ENCODE measurements at places on chromosomes 12 and 14. TPM values are rescaled to one million over a fixed set of nuclear protein-coding genes. Genes with fewer than 3 reads are reported as not detected.
A peak's percentile ranks its signal among the peaks of the same experiment; 100 is the strongest.

DNA sequence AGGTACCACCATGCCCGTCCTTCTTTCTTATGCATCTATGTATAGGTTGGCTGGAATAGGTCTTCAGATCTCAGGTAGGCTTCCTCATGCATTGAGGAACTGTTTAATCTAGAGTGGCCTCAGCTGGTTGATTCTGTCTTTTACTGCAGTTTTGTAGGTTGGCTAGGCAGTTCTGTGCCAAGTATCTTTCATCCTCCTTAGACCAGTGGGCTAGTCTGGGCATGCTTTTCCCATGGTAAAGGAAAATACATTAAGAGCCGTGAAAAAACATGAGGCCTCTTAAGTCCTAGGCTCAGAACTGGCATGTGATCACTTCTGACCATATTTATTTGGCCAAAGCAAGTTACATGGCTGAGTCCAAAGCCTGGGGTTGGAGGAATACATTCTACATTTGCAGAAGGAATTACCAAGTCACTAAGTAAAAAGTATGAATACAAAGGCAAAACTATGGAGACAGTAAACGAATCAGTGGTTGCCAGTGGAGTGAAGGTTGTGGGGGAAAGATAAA, 137.3 kb downstream of the WIF1 start:
- DNase-seq = no peak

DNA sequence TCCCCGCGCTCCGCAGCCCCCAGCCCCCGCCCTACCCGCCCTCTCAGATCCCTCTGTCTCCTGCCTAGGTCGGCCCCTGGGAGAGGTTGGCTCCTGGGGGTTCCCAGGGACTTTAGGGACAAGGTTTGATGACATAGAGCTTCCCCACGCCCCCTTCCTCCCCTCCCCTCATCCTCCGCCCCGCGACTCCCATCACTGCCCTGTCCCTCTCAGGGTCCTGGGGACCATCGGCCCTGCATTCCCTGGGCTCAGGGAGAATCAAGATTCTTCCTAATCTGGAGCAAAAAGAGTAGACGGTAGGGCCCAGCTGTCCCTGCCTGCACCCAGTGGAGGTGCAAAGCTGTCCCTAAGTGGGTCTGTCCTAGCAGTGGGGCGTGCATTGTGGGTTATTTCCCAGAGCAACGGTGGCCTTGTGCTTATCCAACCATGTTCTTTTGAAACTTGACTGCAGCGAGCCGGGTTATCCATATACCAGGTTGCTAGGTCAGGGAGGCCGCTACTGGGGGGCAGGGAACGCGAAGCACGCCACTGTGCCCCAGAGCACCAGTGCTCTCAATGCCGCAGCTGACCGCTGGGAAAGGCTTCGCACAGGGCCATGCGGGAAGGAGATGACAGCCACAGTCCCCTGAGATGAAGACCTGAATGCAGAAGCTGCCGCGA, 124.4 kb upstream of the PRMT8 start:
- DNase-seq = no peak

DNA sequence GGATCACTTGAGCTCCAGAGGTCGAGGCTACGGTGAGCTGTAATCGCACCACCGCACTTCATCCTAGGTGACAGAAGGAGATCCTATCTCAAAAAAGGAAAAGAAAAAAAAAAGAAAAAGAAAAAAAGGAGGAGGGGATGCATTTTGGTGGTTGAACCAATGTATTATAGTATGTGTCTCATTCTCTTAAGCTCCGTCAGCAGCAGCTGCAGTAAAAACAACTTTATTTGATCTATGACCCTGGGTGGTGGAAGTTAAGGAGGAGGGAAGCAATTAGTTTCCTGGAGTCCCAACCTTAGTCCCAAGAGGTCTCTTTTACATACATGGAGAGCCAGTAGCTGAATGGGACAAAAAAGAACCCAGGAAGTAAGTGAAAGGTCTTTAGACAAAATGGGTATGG, 26.8 kb upstream of the APOF start:
- no peak for DNase-seq

- no peak for DNase-seq
These were observed 18.8 kb upstream of the SLCO1A2 start for GRCh38 chr12:21353487-21353886.

DNA sequence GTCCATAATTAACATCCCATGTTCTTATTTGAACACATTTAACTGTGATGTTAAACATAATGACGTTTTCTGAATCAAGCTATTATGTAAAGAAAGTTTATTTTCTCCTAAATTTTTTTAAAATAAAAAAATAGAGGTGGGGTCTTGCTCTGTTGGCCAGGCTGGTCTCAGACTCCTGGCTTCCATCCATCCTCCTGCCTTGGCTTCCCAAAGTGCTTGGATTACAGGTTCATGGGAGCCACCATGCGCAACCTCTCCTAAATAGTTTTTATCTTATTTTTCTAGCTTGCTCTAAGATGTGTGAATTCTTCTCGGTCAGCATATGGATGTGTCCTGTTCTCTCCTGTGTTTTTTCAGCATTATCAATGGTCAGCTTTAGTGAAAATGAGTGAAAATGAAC, 3.2 kb downstream of the RAD9B start:
- DNase-seq = no peak

DNA sequence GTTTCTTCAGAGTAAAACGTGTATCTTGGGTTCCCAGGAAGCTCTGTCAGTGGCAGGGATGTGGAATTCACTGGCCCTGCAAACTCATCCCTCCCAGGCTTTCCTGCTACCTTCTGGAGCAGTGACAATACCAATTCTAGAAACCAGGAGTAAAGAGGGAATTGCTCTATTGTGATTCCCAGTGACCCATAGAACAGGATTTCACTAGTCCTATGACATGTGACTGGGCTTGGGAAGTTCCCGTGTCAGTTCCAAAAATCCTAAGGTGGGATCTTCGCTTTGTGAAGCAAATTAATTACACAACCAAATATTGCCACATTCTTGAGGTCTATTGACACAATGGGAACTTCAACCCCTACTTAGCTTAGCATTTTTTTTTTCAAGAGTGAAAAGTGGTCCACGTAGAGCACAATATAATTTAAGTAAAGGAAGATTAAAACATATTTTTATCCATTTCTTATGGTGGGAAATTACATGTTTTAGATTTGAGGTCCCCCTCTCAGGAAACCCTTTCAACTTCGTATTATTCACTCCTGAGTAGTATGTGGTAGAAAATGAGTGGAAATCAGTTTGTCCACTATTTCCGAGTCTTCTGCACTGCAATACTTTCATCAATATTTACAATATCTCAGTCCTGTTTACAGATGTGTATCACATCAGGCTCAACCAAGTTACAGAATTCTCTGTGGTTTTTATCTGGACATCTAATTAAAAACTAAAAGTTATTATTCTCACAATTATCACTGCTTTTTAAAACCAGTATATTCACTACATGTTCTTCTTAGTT, 88.9 kb upstream of the SOX5 start:
- no peak for DNase-seq

ADAMTS20 gene
- total RNA-seq = 0.66 TPM

DNA sequence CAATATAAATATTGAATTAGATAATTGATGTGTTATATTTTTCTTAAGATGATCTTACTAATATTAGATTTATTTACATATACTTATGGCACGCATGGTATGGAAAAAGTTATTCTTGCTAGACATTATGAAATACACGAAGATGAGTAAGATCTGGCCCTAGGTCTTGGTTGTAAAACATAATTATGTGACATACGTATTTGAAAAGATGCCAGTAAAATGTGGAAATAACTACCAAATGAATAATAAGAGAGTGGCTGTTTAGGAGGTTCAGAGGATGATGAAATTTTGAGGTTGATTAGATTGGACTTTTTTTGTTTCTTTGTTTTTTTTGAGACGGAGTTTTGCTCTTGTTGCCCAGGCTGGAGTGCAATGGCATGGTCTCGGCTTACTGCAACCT, 41.3 kb downstream of the FANCM start:
- peak; percentile 65 for DNase-seq

GRCh38 chr14:76502638-76503037, 126.7 kb downstream of the ESRRB start:
- DNase-seq = no peak

DNA sequence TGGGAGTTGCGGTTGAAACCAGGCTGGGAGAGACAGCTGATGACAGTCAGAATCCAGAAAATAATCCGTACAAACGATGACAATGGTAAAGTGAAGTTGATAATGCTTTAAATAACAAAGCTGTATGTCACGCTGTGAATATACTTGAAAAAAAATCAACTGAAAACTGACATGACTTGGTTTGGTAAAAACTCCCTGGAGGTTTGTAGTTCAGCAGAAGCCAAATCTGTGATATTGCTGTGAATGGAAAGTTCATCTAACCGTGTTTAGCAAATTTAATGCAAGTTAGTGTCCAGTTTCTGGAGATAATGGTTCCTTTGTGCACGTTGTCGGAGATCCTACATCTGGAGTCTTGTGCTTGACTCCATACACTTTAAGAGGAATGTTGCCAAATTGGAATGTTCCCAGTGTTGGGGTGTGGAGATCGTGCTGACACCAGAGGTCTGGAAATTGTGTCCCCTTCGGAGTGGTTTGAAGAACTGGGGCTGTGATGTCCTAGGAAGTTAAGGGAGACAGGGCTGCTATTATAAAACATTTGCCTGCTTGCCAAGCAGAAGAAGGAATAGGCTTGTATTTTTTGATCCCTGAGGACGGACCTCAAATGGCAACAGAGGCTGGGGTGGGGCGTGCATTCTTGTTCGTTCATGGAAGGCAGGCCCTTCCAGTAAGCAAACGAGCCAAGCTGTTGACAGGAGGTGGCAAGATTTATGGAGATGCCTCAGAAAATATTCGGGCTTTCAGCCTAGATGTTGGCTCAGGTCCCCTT, 30.6 kb downstream of the PPFIBP1 start:
- DNase-seq = peak; percentile 60

- DNase-seq = no peak
These were observed 6.3 kb upstream of the TMEM179 start for GRCh38 chr14:104610749-104611310.

INSM2 gene
- not detected for total RNA-seq

DNA sequence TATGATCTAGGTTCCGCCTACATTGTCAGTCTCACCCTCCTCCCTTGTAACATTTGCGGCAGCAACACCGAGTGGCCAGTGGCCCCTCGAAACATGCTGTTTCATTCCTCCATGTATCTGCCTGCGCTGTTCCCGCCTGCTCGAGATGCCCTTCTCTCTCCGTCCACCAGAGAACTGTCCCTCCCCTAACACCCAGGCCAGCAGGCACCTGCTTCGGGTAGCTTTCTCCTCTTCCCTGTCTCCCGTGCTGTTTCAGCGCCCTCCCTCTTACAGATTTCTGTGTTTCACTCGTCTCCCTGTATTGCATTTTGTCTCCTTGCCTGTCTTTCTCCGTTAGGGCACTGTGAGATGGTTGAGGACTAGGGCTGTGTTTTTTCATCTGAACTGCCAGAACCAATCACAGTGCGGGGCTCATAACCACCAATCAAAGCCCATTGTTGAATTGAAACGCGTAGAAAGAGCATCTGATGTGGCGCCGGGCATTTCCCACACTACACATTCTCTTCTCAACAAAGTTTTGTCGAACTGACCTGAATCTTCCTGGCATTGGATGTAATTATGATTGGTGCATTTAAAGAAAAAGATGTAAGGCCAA, 40.9 kb upstream of the ELK3 start:
- no peak for DNase-seq

- DNase-seq = no peak
These were observed 195.1 kb downstream of the IPO8 start for GRCh38 chr12:30500532-30500931.

- peak; percentile 30 for DNase-seq
These were observed 1.7 kb upstream of the C12orf56 start for GRCh38 chr12:64392221-64392620.

DNA sequence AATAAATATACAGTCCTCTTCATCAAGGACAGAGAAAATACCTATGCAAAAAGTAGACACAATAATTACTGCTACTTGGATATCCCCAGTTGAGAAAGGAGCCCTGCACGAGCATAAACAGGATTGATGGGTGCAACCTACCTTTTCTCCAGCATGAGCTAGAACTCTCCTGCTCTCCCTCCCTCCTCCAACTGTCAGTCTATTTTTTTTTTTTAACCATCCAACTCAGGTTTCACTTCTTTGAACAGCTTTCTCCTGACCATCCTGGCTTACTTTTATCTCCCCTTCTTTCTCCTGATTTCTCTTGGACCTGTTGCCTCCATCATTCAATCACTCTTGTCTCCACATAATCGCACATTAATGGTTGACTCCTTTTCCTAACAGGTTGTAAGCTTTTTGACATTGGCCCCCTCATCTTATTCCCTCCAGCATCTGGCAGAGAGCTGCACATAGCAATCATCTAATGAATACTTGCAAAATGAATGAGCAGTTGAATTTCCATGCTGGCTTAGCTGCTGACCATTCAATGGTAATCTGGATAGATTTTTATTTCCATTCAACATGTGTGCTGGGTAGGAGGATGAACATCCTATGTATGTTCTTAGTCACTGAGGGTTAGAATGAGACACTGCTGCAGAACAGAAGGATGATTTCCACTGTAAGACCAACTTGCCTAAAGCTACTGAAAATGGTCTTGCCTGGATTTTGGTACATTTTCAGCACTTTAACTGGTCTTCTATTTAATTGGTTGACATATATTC, 24.4 kb downstream of the MYBPC1 start:
- DNase-seq = no peak

KRT7 gene
- 97.6 TPM for total RNA-seq

- DNase-seq = no peak
These were observed 59.0 kb downstream of the RPS29 start for GRCh38 chr14:49527221-49527620.

- no peak for DNase-seq
These were observed 74.1 kb downstream of the PITPNM2 start for GRCh38 chr12:123076604-123077297.

GRCh38 chr14:24372701-24373416, 4.9 kb downstream of the NFATC4 start:
- DNase-seq = no peak

SLC17A8 gene
- not detected for total RNA-seq

DNA sequence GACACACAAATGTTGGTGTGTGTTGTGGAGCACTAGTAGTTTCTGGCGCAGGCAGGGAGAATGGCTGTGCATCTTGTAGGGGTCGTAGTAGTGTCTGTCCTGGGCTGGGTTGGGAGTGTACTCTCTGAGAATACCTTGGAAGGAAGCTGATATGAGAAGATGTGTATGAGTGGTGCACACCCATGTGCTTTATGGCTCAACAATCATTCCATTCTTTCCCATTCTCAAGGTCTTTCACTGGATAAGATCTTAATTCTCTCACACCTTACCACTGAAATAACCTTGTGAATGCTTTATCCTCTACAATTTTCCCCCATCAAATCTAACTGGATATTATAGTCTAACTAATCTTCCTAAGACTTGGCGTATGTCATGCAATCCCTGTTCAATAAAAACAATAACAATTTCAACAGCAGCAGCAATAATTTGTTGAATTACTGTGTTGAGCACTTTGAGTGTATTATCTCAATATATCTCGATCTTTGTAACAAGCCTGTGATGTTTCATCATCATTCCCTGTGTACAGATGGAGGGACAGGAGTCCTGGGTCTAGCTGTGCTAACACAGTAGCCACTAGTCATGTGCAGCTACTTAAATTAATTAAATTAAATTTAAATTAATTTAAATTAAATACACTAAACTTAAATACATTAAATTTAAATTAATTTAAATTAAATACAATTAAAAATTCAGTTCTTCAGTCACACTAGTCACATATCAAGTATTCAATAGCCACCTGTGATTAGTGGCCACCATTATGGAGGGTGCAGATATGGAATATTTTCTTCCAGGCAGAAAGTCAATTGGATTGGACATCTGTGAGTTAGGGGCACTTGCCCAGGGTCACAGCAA, 3.6 kb upstream of the SLC48A1 start:
- DNase-seq = no peak

- no peak for DNase-seq
These were observed 6.3 kb upstream of the TUBA1B start for GRCh38 chr12:49137476-49137875.

All from astrocyte (in vitro differentiated cells and primary cell).